DND-41 (cell line): ENCODE measurements at places on chromosomes 1 and 21.

DNA sequence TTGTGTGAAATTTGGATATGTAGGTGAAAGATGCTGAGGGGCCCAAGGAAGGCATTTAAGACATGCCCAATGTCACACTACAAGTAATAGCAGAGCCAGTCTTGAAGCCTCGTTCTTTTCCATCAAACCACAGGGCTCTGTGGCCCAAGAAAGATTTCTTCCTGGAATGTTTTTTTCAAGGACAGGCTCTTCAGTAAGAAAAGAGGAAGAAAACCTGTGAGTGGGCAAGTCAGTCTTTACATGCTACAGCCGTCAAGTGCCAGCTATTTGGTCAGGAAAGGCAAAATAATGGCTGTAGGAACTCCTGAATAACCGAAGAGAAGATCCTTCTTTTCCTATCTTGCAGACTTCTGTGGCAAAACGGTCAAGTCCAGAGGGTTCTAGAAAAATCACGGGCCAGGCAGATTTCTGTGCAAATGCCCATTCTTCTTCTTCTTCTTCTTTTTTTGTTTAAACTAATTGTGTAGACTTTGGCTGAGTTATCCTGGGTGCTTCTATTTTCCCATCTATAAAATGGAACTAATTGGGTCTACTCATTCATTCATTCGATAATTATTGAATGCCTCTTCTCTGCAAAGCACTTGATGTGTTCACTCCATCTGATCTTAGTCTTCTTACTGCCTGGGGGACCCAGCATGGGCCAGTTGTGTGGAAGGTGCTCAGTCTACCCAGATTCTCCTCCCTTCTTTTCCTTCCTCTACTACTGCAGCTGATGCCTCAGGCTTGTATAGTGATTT is 1.9 kb upstream of the ID3 start:
- H3K4me3 ChIP-seq: no peak overlapping the region
- H3K27ac ChIP-seq: no peak overlapping the region
- peaks cover 43% of the 10 kb centered on the region for H3K4me1 ChIP-seq
- peaks cover 57% of the 10 kb centered on the region for H3K27me3 ChIP-seq

DNA sequence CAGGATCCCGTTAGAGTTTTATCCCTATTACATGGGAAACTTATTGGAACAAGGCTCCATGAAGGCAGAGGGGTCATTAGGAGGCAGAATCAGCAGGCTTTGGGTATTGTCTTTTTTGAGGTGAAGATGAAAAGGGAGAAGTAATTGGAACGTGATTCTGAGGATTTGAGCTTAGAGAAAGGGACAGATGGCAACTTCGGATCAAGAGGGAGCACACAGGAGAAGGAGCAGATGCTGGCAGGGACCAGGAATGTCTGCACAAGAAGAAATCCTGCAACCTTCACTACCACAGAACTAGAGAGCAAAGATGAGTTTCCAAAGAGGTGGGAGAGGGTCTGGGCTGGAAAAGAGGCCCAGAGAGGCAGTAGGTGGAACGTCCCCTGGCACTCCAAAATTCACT is 202.8 kb downstream of the RRAGC start:
- no peak for DNase-seq
- peaks cover 22% of the 10 kb centered on the region for H3K27me3 ChIP-seq
- H3K4me1 ChIP-seq: no peaks in the 10 kb centered on the region
- no peak overlapping the region for H3K4me3 ChIP-seq
- no peak overlapping the region for H3K27ac ChIP-seq

GRCh38 chr1:195637539-195637938 is 970.7 kb downstream of the KCNT2 start:
- DNase-seq: no peak
- no peaks in the 10 kb centered on the region for H3K4me1 ChIP-seq
- H3K27ac ChIP-seq: no peak overlapping the region
- no peaks in the 10 kb centered on the region for H3K36me3 ChIP-seq
- no peaks in the 10 kb centered on the region for H3K27me3 ChIP-seq
- H3K4me3 ChIP-seq: no peak overlapping the region

DNA sequence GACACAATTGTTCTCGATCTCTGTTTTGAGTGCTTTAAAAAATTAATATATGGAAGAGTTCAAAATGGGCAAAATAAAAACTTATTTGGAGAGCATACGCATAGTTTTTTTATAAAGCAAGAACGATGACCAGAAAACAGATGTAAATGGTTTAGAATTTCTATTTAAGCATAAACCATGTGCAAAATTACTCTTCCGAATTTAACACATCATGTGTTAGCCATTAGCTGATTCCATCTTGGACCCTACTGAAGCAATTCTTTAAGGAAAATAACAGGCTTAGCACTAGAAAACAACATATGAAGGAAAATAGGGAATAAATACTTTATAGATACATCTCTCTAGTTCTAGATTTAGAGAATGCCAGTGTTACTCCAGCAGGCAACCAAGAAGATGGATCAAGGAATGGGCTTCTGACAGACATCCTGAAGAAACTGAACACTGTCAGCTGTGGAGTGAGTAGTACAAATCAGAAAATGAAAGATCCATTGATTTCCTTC is 26.7 kb downstream of the CDC7 start:
- H3K4me1 ChIP-seq: no peaks in the 10 kb centered on the region
- no peaks in the 10 kb centered on the region for H3K27me3 ChIP-seq
- H3K36me3 ChIP-seq: peaks cover 27% of the 10 kb centered on the region
- H3K27ac ChIP-seq: no peak overlapping the region
- no peak for DNase-seq

DNA sequence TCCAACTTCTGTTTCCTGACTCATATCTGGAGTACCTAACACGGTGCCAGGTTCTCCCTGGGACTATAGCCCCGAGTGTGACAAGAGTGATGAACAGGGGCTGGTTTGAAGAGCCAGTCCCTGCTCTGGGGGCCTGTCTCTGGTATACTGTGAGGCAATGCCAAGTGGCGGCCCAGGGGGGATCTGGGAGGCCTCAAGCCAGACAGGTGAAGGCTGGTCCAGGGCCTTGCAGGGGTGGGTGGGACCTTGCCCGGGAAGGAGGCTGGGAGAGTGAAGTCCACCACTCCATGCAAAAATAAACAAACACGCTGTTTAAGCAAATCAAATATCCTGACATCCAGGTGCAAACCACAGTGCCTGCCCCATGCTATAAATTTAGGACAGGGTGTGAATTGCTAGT is 6.8 kb upstream of the PLXNA2 start:
- no peak overlapping the region for H3K27ac ChIP-seq
- H3K36me3 ChIP-seq: no peaks in the 10 kb centered on the region
- no peaks in the 10 kb centered on the region for H3K4me1 ChIP-seq
- no peak for DNase-seq
- no peak overlapping the region for H3K4me3 ChIP-seq
- H3K27me3 ChIP-seq: peaks cover 48% of the 10 kb centered on the region
